ENCODE measurements at places on chromosomes 3 and 15.

DNA sequence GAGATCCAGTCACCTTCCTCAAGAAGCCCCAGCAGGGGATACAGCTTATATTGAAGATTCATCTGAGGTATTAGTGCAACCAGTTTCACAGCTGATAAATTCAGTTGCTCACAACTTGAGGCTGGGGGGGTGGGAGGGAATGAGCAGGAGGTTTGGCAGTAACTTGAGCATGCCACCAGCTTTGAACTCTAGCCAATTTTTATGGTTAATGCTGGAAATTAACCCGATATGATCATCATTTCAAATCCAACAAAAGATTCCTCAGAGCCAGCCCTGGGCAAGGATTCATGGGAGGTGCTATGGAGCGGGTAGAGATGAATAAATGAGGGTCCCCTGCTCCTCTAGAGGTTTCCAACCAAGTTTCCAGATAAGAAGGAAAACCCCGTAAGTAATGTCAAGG is 73.1 kb upstream of the HES1 start:
- DNase-seq = no peak

DNA sequence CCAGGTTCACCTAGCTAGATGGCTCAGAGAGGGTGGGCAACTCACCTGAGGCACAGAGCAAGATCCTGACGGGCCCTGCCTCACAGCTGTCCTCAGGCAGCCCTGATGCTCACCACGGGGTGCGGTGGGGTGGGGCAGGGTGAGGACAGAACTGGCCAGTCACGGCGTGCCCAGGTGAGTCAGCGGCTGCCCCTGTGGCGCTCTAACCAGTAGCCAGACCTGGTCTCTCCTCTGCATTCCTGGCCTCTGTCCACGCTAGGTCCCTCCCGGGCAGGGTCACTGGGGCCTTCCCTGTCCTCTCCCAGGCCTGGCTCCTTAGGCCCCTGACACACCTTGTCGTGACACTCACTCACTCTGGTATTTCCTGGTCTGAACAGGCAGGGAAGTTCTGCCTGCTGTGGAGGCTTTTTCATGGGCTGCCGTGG is 901 bp downstream of the ALS2CL start:
- no peak for DNase-seq

DNA sequence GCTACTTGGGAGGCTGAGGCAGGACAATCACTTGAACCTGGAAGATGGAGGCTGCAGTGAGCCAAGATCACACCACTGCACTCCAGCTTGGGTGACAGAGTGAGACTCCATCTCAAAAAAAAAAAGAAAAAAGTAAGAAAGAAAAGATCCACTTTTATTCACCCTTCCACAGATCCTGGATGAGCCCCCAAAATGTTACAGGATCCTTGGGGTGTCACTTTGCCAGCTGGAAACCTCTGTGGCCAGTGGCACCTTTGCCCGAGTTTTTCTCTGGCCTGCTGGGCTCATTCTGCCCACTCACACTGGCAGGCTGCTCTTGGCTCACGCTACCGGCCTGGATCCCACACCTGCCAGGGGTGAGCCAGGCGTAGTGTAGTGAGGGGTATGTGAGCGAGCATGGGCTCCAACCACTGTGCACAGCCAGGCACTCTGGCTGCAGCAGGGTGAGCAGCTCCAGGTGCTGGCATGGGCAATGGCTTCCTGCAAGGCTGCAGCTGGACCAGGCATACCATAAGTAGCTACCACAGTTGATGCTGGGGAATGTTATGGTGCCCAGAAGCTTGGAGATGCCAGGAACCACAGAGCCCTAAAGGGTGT is 57.8 kb upstream of the C15orf39 start:
- no peak for DNase-seq

GRCh38 chr3:101203411-101203810 is 117.0 kb downstream of the IMPG2 start:
- no peak for DNase-seq

DNA sequence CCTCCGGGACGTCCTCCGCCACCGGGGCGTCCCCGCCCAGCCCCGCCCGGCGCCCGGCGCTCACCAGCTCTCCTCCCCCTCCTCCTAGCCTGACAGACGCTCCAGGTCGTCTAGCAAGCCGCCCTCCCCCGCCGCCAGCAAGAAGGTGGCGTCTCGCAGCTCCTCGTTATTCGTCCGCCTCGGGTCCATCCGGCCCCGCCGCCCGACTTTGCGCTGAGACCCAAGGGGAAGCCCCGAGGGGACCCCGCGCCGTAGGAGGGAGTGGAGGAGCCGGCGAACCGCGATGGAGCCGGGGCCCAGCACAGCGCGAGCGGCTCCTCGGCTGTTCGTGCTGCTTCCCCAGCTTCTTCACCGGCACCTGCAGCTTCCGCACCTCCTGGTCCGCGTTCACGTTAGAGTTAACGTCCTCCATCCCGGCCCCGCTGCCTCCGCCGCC is 26.3 kb upstream of the MTHFS start:
- no peak for DNase-seq

DNA sequence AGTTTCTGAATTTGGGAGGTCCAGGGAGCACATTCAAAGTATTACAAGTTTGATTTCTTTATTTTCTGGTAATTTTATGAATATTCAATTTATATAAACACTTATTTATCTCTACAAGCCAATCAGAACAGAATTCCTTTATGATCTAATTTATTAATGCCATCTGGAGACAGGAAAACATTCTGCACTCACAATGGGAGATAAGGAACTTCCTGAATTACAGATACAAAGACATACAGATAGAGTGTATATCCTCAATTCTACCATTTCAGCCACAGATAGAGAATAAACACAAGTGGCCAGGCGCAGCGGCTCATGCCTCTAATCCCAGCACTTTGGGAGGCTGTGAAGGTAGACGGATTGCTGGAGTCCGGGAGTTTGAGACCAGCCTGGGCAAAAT is 86.0 kb downstream of the IQCH start:
- no peak for DNase-seq

DNA sequence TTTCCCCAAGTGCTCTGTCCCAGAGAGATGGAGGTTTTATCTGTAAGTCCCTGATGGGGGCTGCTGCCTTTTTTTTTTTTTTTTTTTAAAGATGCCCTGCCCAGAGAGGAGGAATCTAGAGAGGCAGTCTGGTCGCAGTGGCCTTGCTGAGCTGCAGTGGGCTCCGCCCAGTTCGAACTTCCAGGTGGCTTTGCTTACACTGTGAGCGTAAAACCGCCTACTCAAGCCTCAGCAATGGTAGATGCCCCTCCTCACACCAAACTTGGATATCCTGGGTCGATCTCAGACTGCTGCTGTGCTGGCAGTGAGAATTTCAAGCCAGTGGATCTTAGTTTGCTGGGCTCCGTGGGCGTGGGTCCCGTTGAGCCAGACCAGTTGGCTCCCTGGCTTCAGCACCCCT is 51.6 kb downstream of the SLC2A2 start:
- no peak for DNase-seq

- DNase-seq = peak; percentile 53
Measured at GRCh38 chr3:12556690-12557472, at the start of gene MKRN2. Gene MKRN2, plus strand, starts transcription at chr3:12557087. Its CDS starts 64 bp downstream, at chr3:12557151.

GRCh38 chr3:131518680-131519079 is 15.9 kb upstream of the MRPL3 start:
- no peak for DNase-seq

DNA sequence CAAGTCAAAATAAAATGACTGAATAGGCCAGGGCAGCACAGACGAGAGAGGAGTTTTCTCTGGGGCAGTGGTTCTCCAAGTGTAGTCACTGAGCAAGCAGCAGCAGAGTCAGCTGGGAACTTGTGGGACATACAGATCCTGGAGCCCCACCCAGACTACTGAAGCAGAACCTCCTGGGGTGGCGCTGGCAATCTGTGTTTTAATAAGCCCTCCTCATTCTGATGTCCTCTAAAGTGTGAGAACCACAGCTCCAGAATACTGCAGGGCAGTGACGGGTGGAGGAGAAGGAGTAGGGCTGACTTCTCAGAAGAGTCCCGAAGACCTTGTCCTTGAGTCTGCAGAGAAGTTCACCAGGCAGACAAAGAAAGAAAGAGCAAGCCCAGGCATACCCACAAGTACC is 251.3 kb upstream of the HES1 start:
- DNase-seq = no peak

DNA sequence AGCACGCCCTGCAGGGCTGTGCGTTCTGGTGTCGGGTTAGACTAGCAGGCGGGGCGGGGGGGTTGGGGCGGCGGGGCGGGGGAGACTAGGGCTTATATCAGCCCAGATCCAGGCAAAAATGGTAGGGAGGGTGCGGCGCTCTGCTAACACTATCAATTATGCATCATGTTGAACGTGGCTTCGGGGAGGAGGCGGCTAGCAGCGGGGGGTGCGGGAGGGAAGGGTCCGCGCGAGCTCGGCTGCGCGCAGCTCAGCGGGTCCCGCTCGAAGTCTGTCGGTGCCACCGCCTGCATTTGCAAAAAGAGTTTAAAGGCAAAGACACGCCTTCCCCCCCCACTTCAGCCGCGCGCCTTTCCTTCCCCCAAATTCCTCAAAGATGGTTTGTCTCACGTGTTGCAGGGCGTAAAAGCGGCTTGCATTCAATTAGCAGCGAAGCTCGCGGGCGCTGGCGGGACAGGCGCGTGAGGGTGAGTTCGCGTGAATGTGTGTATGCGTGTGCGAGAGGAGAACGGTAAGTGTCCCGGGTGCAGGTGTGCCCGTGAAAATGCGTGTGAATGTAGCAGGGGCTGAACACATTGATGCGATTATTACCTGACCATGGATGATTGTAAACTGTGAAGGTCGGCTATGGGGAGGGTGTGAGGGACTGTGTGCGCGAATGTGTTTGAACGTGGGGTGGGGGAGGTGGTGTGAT is at the start of gene ISLR2:
Gene ISLR2, plus strand, starts transcription at position 432 of the 694 bp plus-strand sequence. CDS start 2,169 bp downstream, outside the sequence.
- DNase-seq = no peak

DNA sequence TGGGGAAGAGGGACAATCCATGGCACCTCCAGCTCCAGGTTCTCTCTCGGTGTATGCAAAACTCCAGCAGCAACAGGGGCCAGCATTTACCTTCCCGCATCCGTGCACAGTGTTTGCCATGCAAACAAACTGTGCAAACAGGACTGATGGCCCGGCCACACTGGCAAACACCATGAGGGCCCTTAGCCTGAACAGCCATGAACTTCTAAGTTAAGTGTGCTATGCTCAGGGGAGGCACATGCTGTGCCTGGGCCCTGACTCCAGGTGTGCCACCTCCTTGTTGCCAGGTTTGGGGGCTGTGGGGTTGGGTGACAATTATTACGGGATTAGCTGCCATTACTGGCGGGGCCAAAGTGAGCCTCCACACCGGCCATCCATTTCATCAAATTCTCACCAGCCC is 57.5 kb downstream of the CACNA2D2 start:
- DNase-seq = no peak

GRCh38 chr3:194828116-194828515 is 142.4 kb downstream of the FAM43A start:
- no peak for DNase-seq

DNA sequence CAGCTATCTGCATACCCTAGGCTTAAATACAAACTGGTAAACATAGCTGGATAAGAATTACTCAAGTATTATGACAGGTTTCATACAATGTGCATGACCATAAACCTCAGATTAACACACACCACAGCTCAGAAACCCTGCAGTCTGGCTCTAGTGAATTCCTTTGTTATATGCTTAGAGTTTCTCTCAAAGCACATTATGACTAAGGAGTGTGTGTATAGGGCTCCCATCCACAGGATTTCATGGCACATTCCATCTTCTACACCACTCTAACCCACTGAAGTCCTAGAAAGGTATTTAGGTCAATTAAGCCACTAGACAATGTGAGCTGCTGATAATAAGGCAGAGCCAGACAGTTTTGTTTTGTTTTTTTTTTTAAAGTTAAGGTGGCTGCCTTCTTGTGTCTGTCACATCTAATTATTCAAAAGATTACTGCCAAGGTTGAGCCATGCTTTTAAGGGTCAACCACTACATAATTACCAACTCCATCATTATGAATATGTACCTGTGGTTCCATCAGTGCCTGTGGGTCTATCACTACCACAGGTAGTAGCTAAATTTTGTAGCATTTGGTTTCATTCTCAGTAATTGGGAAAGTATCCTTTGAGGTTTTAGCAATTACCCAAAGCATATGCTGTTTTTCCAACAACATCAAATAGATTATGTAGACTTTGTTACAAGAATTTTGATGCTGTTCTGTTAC is 107.0 kb downstream of the ALCAM start:
- DNase-seq = no peak

All from HFF-Myc (cell line).